Cerebellar nuclear complex (tissue), 1 donor: ENCODE measurements at places on chromosomes 3 and 15.

GRCh38 chr15:59278120-59278519 is 71.5 kb downstream of the LDHAL6B start:
- no peak for DNase-seq

DNA sequence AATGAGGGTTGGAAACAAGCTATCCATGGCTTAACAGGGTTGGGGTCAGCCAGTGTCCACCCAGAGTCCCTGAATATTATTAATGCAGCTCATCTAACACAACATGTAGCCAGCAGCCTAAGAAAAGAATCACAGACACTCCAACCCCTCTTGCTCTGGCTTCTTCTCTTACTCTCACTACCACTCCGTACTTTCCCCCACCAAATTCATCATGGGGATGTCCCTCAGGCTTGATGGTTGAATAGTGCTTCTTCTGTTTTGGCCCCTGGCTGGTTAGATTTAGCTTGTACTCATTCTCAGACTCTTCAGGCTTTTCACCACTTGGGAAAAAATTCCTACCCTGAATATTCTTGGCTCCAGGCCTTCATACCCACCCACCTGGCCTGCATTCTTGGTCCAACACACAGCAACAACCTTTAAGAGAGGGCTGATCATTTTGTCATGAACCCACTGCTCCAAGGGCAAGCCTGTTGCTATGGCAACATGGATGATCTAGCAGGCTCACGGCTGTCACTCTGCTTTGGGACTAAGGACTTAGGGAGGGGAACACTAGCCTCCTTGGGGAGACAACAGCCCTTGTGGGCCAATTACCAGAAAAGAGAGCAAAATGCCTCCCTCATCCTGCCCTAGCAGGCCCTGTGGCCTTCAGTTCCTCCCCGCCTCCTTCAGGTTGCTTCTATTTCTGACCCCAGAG is 9.4 kb upstream of the MED12L start:
- no peak for DNase-seq

DNA sequence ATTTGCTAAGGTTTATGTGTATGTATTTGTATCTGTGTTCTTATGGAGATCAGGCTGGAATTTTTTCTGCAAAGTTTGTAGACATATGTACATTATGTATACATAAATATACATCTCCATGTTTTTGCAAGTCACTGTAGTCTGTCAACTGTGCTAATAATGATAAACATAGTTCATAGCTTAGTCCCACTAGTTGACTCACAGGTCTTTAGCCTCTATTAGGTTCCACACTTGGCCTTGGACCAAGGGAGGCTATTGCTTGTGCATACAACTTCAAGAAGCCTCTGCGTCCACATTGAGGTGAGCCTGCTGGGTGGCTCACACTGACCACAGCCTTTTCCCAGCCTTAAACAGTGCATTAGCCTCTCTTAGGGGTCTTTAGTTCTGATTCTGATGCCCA is 243.8 kb upstream of the PEX5L start:
- no peak for DNase-seq

DNA sequence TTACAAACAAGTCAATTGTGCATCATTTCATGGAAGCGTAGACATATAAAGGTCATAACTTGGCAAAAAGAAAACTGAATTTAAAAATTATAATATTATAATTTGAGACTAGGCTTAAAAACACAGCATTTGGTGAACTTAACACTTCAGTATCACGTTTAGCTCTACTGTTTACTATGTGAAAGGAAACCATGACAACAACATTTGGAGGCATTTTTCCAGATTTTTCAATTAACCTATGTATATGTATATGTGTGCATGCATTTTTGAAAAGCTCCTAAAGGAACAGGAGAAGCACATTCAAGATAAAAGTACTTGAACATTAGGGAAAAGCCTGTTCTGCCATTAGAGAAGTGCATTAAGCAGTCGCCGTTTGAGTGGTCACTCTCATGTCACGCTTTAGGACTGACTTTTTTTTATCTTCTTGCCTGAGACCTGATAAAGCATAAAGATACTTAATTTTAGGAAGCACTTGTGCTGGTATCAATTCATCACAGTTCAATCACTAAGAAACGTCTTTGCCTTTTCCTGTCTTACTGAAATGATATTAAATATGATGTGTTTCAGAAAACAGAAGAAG is 156.0 kb downstream of the NAALADL2 start:
- no peak for DNase-seq

DNA sequence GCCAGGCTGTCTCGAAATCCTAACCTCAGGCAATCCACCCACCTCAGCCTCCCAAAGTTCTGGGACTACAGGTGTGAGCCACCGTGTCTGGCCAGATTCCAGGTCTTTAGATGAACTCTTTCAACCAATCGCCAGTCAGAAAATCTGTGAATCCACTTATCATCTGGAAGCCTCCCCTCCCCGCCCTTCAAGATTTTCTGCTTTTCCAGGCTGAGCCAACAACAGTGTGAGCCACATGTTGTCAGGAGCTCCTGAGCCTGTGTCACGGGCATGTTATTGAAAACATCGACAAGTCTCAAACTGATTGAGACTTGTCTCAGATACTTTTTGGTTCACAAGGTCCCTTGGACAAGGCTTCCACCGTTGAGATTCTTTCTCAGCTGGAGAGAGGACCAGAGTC is 52.0 kb upstream of the TRPM1 start:
- no peak for DNase-seq
